ENCODE measurements at places on chromosomes 11 and 22.

DNA sequence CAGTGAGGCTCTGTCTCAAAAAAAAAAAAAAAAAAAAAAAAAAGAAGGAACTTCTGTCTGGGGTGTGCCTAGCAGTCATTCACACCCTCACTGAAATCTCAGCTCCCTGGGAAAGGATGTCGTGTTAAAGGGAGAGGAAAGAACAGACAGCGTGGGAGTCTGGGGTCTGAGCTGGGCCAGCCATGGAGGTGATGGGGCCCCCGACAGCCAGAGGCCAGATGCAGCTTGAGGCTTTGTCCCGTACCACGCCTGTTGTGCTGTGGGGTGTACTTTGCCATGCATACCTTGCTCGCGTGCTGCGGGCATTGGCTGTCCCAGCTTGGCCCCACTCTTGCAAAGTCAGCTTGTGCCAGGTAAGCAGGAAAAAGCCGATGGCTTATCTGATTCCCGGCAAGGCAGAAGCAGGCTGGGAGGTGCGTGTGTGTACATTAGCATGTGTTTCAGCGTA, 4.6 kb downstream of the SYT12 start:
- no peak for DNase-seq

GRCh38 chr11:1889224-1889930, 2.3 kb downstream of the PRR33 start:
- peak; percentile 83 for DNase-seq

- DNase-seq, result no peak
Observed at GRCh38 chr11:115325523-115325922, 178.7 kb downstream of the CADM1 start.

- no peak for DNase-seq
Observed at GRCh38 chr11:72988821-72989220, 153.3 kb downstream of the FCHSD2 start.

DNA sequence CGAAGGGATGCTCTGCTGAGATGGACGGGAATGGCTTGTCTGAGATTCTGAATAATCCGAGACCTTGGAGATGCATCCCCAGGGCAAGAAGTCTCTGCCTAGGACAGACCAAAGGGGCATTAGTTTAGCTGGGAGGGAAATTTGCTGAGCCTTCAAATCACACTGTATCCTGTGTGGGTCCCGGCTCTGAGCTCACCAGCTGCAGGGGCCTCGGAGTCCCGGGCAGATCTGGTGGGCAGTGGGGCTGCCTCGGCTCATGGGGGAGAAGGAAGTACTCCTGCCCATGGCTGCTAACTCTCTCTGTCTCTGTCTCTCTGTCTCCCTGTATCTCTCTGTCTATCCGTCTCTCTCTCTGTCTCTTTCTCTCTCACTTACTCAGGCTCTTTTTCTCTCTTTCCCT, 522.4 kb downstream of the TBC1D22A start:
- DNase-seq, result no peak

Measured in stimulated activated CD4-positive, alpha-beta T cell treated with anti-CD3 and anti-CD28 coated beads, Interleukin-15, amount 100 ng/mL, for 24 hours (primary cell).